ENCODE measurements at places on chromosomes 7 and 10. TPM values are rescaled to one million over a fixed set of nuclear protein-coding genes. Genes with fewer than 3 reads are reported as not detected.

DNA sequence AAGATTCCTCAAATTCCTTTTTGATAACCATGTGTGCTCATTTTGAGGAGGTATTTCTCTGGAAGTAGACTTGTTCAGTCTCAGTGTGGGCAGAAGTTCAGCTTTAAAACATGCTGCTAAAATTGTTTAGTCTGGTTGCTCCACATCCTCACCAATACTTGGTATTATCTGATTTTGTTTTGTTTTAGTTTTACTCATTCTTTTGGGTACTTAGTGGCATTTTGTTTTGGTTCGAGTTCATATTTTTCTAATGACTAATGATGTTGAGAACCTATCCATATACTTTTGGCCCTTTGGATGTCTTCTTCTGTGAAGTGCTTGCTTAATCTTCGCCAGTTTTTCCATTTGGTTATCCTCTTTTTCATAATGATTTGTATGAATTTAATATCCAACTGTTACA is 694.2 kb upstream of the FZD8 start:
- H3K27me3 ChIP-seq: no peaks in the 10 kb centered on the region
- no peak for DNase-seq
- H3K27ac ChIP-seq: no peak overlapping the region
- no peak overlapping the region for H3K4me3 ChIP-seq
- H3K36me3 ChIP-seq: no peaks in the 10 kb centered on the region

GRCh38 chr10:107790271-107790670 is 625.8 kb upstream of the SORCS1 start:
- no peaks in the 10 kb centered on the region for H3K4me1 ChIP-seq
- no peak overlapping the region for H3K27ac ChIP-seq
- H3K4me3 ChIP-seq: no peak overlapping the region
- H3K36me3 ChIP-seq: no peaks in the 10 kb centered on the region

GRCh38 chr7:5388273-5388901 is 35.2 kb downstream of the TNRC18 start:
- H3K4me3 ChIP-seq: no peak overlapping the region
- no peak for DNase-seq
- H3K4me1 ChIP-seq: no peaks in the 10 kb centered on the region
- H3K27ac ChIP-seq: no peak overlapping the region

- no peaks in the 10 kb centered on the region for H3K36me3 ChIP-seq
- no peaks in the 10 kb centered on the region for H3K27me3 ChIP-seq
- peak; percentile 33 for DNase-seq
- H3K4me1 ChIP-seq: no peaks in the 10 kb centered on the region
- H3K4me3 ChIP-seq: no peak overlapping the region
Measured at GRCh38 chr7:6640246-6640721, 3.2 kb downstream of the ZNF316 start.

GRCh38 chr7:27576360-27576944 is 86.2 kb downstream of the HIBADH start:
- no peak for DNase-seq
- no peak overlapping the region for H3K4me3 ChIP-seq
- H3K27ac ChIP-seq: no peak overlapping the region
- no peaks in the 10 kb centered on the region for H3K27me3 ChIP-seq

The GSDME gene
- total RNA-seq: 0.62 TPM

The CHRM2 gene
- 6.1 TPM for total RNA-seq
